T1000 (cell line): ENCODE measurements at places on chromosomes 3 and 15.

- no peak for DNase-seq
Measured at GRCh38 chr15:70531576-70531975, 231.8 kb downstream of the UACA start.

GRCh38 chr3:141368062-141368924 lies at the start of gene ZBTB38:
ZBTB38 (plus strand) TSS chr3:141368504; CDS start chr3:141442389, 73,885 bp downstream.
- peak; percentile 81 for DNase-seq

DNA sequence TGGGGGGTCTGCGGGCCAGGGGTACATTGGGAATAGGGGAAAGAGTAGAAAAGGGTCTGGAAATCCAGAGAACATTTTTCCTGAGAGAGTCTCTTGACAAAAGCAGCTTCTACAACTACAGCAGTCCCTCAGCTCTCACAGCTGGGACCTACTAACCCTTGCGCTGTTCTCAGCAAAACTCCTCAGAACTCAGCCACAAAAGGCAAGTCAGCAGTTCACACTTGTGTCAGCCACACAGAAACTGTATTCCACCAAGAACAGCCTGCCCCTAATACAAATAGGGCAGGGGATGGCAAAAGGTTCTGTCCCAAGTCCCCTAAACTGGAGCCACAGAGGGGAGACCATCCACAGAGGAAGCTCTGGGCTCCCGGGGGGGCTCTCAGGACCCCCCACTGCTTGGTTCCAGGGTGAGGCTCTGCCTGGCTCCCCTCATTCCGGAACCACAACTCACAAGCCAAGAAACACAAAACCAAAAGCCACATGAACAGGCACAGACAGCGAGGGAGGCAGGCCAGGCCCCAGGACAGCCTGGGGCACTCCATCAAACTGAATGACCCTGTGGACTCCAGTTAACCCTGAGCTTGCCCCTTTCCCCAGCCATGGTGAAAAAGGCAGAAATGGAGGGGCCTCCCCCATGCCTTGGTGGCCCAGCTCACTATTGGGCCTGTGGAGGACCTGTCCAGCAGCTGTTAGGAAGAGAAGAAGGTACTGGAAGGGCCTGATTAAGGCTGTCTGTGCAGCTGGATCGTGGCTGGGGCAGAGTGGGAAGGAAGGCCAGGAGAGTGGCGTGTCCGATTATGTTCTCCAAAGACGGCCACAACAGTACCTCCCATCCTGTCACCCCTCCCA lies 162.0 kb downstream of the CHSY1 start:
- DNase-seq, result no peak

GRCh38 chr3:147038481-147038880 lies 367.9 kb downstream of the ZIC4 start:
- no peak for DNase-seq

DNA sequence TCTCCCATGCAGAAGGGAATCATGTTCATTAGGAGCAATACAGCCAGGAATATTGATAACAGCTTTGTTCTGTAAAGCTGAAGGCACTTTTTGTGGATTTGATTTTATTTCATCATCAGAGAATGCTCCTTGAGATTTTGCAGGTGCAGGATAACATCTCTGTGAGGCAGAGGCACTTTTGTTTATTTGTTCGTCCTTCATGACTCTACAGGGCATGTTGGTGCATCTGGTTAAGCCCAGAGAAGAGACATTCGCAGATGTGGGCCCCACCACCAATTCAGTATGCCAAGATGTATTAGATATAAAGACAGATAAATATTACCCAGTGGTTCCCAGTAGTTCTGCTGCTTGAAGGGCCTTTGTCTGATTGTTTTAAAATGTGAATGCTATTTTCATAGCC lies 368.1 kb upstream of the SEMA6D start:
- DNase-seq, result no peak

DNA sequence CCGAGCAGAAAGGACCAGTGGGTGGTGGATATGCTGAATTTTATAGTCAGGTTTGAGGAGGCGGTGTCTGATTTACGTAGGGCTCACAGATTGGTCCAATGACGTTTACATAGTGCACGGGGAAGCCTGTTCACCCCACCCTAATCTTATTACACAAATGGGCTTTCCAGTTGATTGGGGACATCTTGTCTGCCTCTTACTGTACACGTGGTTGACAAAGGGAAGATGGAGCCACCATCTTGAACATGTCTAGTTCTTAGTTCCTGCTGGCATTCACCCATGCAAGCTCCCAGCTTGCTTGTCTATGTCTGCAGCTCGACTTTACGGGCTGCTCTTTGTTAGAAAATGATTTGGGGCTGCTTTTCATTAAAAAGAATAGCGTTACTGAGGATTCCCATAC lies 332.0 kb upstream of the SLCO3A1 start:
- no peak for DNase-seq

GRCh38 chr3:129313415-129313664 lies 34.7 kb downstream of the HMCES start:
- no peak for DNase-seq

- no peak for DNase-seq
Measured at GRCh38 chr3:194758716-194759115, 73.0 kb downstream of the FAM43A start.

- DNase-seq, result no peak
Measured at GRCh38 chr3:151124476-151124875, 39.0 kb downstream of the MED12L start.

DNA sequence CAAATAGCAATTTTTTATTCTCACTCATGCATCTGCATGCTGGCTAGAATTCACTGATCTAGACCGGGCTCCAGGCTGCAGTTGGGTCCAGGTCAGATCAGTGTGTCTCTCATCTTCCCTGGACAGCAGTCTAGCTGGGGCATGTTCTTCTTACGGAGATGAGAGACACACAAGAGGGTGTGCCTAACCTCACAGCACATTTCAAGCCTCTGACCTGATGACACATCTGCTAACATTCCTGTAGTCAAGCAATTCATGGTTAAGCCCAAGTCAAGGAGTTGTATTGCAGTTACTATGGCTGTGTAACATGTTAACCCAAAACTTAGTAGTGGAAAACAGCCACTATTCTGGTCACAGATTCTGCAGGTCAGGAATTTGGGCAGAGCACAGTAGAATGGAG lies 13.1 kb downstream of the BSN start:
- DNase-seq, result no peak

DNA sequence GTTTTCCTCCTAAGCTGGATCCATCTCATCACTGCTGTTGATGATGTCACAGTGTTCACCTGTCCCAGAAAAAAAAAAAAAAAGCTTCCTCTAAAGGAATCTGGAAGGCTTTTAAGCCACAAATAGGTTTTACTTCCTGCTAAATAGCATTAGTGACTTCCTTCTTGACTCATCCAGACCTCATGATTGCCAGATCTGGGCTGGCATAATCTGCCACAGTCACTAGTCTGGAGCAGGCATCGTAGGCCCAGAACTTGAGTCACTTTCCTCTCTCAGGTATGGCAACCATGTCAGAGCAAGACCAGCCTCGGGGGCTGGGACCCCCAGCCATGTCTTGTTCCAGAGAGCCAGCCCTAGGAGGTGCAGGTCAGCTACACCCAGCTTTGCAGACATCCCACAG lies 266.5 kb upstream of the CADM2 start:
- DNase-seq, result no peak

- DNase-seq, result no peak
Measured at GRCh38 chr3:172832983-172833382, 82.5 kb downstream of the ECT2 start.

DNA sequence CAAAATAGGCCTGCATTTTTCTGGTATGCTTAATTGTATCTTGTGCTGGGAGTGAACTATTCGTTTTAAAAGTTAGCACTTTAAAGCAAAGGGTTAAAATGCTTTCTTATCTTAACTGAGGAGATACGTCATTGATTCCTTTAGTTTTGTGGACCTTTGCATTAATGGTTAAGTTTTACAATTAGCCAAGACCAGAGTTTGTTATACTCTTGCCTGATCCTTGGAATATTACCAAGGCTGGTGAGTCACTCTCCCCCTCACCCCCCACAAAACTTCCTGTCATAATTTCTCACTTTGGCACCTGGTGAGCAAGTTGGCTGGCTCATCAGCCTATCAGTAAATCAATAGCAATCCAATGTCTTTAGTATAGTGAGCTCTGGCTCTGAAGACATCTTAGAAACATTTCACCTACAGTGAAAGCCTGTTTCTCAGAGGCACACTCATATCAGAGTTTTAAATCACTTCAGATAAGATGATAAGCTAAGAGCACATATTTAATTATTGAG lies 26.7 kb downstream of the SLC2A2 start:
- peak; percentile 58 for DNase-seq

DNA sequence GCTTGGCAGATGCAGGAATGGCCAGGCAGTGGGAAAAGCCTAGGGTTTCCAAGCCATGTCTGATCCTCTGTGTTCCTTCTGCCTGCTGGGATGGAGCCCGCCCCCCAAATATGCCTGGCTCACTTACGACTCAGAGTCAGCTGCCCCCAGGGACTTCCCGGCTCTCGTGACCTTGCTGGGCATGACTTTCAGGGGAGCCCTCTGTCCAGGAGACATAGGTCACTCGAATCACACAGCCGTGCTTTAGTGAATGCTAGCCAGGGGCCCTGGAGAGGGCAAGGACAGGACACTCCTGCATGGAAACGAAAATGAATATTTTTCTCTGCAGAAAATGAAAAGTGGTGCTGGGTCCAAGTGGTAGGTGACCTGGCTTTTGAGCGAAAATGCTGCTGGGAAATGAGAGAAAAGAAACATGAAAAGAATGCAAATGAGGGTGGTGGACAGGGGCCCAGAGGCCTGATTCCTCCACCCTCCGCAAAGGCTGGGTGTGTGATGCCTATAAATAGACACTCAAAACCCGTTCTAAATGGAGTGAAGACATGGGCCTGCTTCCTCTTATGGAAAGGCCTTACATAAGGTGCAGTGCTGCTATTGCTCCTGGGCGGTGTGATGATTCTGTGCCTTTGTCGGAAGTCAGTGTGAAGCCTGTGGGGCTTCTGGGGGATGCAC lies 107.4 kb downstream of the APBA2 start:
- DNase-seq, result no peak

DNA sequence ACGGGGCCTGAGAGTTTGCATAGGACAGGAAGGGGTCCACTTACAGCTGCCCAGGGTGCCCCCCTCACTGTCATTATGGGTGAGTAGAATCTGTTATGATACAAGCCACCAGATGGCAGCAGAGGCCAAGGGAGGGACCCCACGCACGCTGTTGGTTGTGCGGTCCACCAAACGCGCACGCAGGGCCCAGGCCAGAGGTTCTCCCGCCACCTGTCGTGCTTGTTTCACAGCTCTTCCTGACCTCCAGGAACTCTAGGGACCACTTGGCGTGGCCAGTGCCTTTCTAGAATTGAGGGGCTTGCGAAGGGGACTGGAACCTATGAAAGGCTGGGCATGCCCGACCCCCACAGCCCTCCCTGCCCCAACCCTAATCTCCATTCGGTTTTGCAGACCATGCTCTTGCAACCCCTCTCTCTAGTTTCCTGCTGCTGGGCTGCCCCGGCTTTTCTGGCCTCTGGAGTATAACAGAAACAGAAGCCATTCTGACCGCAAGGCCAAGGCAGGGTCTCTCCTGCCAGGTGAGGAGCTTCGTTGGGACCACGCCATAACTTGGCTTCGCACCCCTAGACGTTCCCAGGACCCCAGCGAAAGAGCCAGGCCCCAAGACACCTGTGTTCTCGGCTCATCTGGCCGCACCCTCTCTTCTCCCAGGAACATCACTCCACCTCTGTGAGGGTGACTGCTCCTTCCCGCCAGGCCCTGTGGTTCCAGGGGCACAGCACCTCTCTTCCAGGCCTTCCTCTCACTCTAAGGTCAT lies 46.0 kb downstream of the ALDH1L1 start:
- DNase-seq, result no peak

GRCh38 chr3:12265508-12265907 lies 23.4 kb upstream of the PPARG start:
- no peak for DNase-seq

GRCh38 chr3:10273702-10274305 lies 18.9 kb downstream of the GHRL start:
- DNase-seq, result no peak

DNA sequence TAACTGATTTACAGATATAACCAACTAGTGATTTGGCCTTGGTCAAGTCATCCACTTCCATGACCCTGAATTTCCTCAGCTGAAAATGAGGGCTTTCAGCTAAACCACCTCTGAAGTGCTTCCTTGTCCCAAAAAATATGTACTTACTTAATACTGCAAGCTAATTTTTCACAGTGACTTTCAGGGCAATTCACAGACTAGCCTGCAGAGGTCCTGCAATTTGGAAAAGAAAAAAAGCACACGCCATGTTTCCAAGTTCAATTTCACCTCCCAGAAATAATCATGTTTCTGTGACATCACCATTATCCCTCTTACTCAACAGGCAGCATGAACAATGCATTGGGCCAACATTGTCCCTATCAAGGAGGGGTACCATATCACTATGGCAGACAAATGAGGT lies 218.2 kb downstream of the SHOX2 start:
- DNase-seq, result no peak

DNA sequence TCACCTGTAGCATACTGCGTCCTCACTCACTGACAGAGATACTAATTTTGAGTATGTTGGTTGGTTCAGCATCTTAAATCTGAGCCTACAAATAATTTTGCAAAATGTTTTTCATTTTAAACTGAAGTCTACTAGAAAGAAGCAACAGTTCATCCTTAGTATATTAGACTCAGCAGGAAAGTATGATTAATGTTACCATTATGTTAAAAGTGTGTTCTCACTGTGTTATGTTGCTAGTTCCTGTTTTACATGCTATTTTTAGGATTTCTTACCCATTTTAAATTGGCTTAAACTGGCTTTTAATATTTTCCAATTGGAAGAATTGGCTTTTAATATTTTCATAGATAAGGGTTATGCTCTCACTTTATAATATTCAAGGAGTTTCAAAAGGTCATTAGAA lies 25.7 kb downstream of the ACKR4 start:
- DNase-seq, result no peak

GRCh38 chr3:165455793-165456192 lies 259.6 kb upstream of the SLITRK3 start:
- DNase-seq, result no peak

DNA sequence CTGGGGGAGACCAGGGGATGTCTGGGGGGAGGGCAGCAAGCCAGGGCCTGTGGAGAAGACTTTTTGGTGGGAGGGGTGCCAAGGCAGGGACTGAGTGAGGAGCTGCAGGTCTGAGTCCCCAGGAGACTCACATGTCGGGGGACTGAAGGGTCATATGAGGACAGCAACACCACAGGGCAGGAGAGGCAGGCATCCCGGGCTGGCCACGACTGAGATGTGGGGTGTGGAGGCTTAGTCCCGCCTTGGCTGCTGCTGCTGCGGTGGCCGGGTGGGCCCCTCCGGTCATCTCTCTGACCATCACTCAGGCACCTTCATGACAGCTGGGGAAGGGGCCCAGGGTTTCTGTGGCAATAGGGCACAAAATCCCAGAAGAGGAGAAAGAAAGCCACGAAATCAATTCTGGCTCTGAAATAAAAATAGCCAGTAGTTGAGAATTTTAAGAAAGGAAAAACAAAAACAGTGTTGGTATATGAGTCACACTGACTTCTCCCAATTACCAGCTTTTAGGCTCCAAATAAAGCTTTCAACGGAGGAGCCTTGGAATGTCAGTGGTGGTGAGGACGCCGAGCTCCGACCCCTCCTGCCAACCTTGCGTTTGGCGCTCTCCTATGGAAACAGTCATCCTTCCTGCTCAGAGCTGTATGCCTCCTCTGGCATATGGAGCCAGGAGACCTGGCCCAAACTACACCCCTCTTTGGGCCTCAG lies 52.9 kb upstream of the ITGA11 start:
- no peak for DNase-seq
